ENCODE measurements at places on chromosomes 7 and 10.

- no peak for DNase-seq
These were observed 111.5 kb downstream of the SH2D4B start for GRCh38 chr10:80649183-80649582.

- DNase-seq = no peak
These were observed 280.2 kb downstream of the GRID1 start for GRCh38 chr10:86086418-86086817.

DNA sequence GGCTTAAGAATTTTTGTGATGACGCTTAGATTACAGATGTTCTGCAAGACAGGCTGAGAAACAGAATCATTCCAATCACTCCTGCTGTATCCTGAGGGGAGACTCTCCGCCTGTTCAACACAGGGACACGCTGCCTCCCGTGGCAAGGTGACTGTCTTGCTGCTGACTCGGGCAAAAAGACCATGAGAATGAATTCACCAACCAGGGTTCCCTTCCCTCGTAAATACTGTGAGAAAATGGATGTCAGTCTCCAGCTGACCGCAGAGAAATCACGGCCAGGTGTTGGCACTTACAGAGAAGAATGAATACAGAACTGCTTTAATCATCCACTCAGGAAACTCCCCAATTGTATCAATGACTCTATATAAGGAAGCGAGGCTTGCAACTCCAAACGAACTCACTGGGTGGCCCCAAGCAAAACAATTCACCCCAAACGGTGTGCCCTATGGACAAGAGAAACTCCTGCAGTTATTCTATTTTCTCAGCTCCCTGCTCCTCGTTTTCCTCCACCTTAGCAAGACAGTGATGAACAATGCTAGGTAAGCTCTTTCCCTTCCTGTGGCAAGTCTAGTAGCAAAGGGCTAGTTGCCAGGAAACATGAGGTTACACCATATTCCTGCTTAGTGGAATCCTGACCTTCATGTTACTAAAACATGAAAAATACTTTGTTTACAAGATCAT, 22.8 kb downstream of the GNA12 start:
- no peak for DNase-seq

DNA sequence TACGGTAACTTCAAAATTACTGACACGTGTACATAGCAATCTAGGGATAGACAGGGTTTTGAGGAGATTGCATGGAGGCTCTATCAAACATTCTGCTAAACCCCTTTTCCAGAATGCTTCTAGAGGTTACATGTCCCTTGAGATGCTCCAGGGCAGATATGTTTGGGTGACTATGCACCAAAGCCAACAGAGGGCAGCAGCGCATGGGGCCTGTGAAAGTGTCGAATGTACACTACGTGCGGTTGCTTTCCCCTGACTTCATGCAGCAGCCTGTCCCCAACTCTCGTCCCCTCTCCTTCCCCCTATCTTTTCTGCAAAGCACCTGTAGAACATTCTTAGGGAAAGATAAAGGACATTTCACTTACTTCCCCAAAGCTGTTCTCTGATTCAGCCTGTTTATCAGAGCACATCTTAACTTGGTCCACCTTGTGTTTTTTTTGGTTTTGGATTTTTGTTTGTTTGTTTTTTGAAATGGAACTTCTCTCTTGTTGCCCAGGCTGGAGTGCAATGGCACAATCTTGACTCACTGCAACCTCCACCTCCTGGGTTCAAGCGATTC, 90.2 kb downstream of the UBE3C start:
- DNase-seq = no peak

GRCh38 chr7:38013246-38013645, 92.8 kb downstream of the EPDR1 start:
- DNase-seq = no peak

DNA sequence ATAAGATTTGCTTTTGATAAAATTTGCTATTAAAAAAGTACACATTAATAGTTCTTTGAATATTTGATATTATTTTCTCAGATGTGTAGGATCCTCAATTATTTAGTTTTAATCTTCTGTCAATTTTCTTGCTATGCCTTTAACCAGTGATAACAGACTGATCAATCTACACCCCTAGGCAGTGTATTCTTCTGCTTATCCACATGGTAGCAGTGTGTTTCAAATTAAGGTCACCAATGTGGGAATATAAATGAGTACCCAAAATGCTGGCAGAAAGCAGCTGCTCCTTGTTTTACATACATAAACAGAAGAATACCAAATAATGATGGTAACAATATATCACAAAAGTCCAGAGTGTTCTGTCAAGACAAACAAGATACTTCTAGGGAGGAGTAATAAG, 87.0 kb downstream of the SKAP2 start:
- no peak for DNase-seq

- no peak for DNase-seq
These were observed 1.9 kb upstream of the AEBP1 start for GRCh38 chr7:44101966-44102845.

DNA sequence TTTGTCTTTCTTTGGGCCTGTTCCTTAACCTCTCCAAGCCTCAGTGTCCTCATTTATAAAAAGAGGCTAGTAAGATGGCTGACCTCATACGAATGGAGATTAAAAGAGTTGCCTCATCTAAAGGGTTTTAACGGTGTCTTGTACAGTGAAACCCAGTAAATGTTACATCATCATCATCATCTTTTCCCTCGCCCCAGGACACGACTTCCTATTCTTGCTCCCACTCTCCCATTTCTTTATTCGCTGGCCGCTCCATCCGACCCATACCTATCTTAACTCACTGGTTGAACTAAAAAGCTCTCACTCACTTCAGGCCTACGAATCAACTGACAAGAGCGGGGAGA, 554 bp downstream of the FRA10AC1 start:
- DNase-seq = no peak

DNA sequence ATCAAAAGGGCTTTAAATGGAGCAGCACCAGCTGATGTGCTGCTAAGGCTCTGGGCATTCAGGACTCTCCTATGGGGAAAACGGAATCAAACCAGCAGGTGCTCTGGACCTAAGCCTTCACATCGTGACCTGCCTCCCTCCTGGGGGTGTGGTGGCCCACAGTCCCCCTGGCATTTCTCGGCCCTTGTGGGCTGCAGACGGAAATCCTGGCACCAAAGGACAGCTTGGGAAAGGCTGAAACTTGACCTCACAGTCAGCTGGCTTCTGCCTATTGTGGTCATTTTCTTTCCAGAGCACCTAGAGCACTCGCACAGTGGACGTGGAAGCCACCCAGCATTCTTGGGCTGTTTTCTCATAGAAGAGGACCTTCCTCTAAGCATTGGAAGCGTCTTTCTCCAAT, 74.8 kb downstream of the TPST1 start:
- no peak for DNase-seq

GRCh38 chr7:94656925-94657731, 1.2 kb upstream of the SGCE start:
- DNase-seq = no peak

GRCh38 chr7:19101909-19102308, 15.5 kb downstream of the TWIST1 start:
- DNase-seq = no peak

Data from activated T-helper 1 cell treated with anti-CD3 and anti-CD28 coated beads, Interleukin-2, amount 50 U/mL, for 16 hours (primary cell).